Activated naive CD8-positive, alpha-beta T cell treated with anti-CD3 and anti-CD28 coated beads for 36 hours (primary cell): ENCODE measurements at places on chromosomes 2 and 18. TPM values are rescaled to one million over a fixed set of nuclear protein-coding genes. Genes with fewer than 3 reads are reported as not detected.

GRCh38 chr2:166454006-166454595 is 39.9 kb downstream of the SCN7A start:
- DNase-seq: no peak

SIX2 gene
- total RNA-seq: not detected

MAP3K19 gene
- not detected for total RNA-seq

DNA sequence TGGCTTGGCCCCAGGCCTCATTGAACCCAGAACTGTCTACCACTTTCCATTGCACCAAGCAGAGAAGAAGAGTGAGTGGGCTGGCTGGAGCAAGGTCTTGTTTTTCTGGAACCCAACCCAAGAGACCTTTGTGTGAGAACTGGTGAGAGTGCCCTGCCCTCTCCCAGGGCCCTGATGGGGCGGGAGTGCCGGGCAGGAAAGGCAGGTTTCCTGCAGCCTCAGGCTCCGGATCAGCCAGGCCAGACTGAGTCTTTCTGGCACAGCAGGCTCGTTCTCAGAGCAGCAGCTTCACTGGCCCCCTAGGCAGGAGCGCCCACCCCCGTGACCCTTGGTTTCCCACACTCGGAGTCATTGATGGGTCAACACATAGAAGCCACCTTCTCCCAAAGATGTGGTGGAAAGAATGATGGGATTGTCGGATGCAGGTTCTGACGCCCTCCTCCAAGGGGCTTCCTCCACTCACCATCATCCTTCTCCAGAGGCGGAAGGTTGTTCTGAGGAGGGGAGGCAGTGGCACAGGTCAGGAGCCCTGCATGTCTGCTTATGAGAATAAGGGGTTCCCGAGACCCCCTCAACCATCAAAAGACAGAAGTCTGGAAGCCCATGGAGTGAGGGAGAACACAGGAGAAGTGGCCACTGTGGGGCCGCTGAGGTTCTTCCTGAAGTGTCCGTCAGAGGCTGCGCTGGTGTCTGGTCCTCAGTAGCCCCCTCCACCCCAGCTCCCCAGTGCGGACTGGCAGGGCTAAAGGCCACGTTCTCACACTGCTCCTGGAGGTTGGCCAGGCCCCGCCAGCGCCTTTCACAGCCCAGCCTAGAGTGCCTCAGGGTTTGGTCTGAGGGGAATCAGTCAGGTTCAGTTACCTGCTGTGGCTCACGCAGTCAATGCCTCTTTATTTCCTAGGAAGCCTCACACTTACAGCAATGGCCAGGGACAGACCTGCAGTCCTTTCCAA is 62.8 kb upstream of the LAPTM4A start:
- DNase-seq: no peak

GPR75 gene
- total RNA-seq: 1.8 TPM

CYP1B1 gene
- total RNA-seq: 23.5 TPM

DNA sequence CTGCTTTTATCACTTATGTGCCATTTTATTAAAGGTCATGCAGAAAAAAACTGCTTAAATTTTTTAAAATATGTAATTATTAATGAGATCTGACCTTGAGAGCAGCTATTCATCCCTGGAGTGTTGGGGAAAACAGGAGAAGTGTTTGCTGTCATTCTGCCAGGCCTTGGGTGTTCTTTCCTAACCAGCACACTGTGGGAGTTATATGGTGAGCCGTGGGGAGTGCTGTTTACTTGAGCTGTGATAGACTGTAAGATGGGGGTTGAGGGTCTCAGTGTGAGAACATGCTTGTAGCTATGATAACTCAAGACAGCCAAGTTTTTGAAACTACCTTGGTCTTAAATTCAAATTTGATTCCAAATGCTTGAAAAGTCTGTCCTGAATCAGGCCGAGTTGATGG is 101.3 kb upstream of the ARHGAP28 start:
- no peak for DNase-seq

TTN gene
- 1.8 TPM for total RNA-seq

DNA sequence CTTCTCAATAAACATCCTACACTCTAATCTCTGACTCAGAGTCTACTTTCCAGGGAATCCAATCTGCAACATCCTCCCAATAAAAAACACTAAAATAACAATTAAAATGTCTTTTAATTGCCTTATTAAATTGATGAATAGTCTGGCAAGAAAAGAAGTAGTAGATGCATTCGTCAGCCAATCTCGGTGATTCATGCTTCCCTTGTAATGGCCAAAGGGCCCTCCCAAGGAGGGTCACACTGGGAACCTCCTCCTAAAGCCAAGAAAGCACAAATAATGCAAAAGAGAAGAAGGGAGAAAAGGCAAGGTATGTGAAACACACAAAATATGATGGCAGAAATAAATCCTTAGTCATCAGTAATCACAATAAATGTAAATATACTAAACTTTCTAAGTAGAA is 16.8 kb downstream of the ST8SIA5 start:
- DNase-seq: no peak

- DNase-seq: no peak
These were observed 728 bp downstream of the AUP1 start for GRCh38 chr2:74528600-74529356.

DNA sequence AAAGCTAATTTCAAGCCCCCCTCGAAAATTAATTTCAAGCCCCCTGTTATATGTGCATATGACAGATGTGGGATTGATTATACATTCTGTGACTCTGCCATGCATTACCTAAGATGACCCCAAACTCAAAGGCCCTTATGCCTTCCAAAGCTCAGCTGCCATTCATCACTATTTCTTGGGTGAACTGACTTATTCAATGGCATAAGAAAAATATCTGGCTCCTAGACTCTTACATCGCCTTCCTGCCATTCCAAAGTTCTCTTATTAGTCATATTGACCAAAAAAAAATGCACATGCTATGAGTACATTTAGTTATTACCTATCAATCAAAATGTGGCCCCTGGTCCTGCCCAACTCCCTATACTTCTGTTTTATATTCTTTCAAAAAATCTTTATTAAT is 291.8 kb upstream of the CHAC2 start:
- DNase-seq: no peak

SERPINB8 gene
- 17.0 TPM for total RNA-seq

DNA sequence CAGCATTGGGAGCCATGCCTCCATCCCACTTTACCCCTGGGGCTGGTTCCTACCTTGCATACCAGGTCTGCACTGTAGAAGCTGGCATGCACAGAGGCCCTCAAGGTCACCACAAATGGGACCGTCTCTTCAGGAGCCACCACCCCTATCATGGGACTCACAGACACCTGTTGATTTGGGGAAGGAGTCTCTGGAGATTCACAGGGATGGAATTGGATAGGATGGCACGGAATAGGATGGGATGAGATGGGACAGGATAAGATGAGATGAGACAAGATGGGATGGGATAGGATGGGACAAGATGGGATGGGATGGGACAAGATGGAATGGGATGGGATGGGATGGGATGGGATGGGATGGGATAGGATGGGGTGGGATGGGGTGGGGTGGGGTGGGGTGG is 16.1 kb upstream of the CRYBA2 start:
- no peak for DNase-seq

GRCh38 chr2:110804915-110805314 is 72.5 kb downstream of the ACOXL start:
- peak; percentile 67 for DNase-seq

SLC23A3 gene
- 0.92 TPM for total RNA-seq

CNTNAP5 gene
- total RNA-seq: not detected

VAMP5 gene
- total RNA-seq: 27.9 TPM

DNA sequence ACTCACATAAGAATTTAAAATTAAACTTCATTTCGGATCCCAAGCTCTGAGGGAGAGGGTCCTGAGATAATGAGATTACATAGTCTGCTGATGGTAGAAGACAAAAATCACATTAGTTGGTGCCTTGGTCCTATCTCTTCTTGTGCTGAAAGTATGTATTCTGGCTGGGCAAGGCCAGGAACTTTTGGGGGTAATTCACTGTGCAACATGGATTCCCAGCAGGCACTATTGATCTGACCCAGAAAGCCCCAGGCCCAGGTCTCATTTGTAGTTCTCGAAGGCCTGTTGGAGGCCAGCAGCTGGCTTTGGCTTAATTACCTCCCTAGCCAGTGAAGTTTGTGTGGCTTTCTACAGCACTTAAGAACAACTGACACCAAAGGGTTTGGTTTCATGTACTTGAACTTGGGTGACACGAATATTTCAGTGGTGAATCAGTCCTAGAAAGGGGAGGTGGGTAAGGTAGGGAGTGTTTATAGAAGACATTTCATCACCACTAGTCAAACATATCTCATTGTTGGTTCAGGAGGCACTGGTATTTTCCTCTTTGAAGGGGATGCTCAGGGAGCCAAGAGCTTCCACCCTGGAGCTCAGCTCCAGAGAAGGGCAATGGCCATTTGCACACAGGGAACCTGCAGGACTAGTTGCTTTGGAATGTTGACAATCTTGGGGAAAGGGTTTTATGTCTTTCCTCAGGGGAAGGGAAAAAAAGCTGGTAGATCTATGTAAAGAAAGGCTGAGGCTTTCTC is 217.8 kb downstream of the OSR1 start:
- no peak for DNase-seq

DNA sequence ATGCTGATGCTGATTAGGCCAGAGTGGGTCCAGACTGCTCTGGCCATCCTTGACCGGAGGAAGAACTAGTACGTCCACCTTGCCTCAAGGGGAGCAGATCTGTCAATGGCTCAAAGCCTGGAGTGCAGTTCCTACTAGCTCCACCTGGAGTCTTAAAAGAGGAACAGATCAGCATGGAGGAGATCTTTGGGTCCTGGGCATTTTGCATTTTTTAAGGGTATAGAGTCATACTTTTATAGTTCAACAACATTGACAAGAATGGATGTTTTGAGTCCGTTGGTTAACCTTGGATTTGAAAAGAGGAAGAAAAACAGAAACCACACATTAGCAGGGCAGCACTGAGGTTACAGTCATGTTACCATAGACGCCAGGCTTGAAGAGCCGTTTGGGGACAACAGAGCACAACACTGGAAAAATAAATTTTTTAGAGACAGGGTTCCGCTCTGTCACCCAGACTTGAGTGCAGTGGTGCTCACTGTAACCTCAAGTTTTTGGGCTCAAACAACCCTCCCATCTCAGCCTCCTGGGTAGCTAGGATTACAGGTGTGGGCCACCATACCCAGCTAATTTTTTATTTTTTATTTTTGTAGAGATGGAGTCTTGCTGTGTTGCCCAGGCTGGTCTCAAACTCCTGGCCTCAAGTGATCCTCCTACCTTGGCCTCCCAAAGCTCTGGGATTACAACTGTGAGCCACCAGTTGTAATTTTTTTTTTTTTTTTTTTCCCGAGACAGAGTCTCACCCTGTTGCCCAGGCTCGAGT is 78.5 kb downstream of the PRKCE start:
- DNase-seq: no peak

GRCh38 chr2:174335988-174336500 is 1.3 kb downstream of the SP9 start:
- DNase-seq: peak; percentile 31

CEBPZOS gene
- total RNA-seq: 37.3 TPM

SLC19A3 gene
- total RNA-seq: not detected

DNA sequence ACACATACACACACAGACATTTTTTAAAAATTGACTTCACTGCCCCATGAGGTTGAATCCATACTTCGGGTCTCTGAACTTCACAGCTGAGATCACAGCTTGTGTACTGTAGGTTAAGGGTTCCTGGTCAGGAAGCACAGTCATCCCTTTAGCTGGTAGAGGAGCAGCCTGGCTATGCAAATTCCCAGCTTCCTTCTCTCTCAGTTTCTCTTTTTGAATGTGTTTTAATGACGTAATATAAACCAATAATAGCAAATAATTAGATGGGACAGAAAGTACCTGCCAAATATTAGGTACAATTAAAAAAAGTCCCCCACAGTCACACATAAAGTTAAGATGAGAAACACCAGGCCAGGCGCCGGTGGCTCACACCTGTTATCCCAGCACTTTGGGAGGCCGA is 178.7 kb downstream of the ZNF385B start:
- no peak for DNase-seq

GRCh38 chr18:45836242-45837205 is 11.0 kb downstream of the SIGLEC15 start:
- DNase-seq: no peak

- no peak for DNase-seq
These were observed 528.8 kb downstream of the CPS1 start for GRCh38 chr2:211085056-211085680.

DNA sequence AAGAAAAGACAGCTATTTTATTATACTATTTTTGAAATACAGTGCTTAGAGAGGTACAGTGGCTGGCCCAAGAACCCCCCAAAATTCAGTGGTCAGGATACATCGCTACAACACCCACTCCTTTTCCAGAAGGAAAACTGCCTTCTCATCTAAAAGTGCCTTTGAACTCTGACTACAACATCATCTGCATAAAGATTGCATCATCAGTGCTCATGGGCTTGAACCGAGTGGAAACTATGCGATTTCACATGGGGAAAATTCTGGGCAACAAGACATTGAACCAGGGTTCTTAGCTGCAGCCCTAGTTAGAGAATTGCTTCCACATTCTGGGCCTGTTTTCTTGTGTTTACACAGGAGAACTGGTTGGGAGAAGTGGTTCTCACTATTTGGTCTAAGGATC is 294.6 kb upstream of the SLC14A2 start:
- no peak for DNase-seq

IL18RAP gene
- total RNA-seq: 5.5 TPM

UGT1A5 gene
- total RNA-seq: not detected

GRCh38 chr18:44258086-44258485 is 422.6 kb upstream of the SETBP1 start:
- no peak for DNase-seq

DNA sequence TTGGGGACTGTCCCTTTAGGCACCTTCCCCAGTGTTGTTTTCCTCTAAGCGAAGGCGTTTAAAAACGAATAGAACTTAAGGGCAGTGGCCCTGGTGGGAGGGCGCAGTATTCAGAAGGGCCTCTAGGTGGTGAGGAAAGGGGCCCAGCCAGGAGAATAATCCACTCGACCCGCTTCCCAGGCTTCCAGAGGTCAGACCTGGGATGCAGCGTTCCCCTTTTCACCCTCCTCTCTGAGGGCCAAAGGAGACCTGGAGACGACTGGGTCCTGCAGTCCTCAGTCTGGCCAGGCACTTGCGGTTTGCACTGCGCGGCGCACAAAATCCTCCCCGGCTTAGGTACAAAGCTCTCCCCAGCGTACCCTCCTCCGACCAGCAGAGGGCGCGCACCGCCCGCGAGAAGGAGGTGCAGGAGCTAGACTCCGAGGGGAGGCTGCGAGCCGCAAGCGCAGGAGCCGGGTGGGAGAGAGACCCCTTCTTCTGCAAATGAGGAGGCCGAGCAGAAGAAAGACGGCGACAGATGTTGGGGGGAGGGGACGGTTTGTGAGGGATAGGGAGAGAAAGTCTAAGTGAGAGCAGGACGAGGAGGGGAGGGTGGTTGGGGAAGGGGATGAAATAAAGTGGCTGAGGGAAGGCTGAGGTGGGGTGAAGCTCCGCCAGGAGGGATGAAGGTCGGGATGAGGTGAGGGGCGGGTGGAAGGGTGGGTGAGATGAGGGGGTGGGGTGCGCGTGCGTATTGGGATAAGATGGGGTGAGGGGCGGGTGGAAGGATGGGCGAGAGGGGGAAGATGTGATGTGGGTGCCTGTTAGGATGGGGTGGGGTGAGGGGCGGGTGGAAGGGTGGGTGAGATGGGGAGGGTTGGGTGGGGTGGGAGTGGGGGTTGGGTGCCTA is 4.9 kb downstream of the FEV start:
- DNase-seq: peak; percentile 88

- no peak for DNase-seq
These were observed 26.0 kb downstream of the MARCO start for GRCh38 chr2:118968042-118968441.
